Heart left ventricle (tissue), 16 donors: ENCODE measurements at places on chromosomes 2 and 18. TPM values are rescaled to one million over a fixed set of nuclear protein-coding genes. Genes with fewer than 3 reads are reported as not detected.

DNA sequence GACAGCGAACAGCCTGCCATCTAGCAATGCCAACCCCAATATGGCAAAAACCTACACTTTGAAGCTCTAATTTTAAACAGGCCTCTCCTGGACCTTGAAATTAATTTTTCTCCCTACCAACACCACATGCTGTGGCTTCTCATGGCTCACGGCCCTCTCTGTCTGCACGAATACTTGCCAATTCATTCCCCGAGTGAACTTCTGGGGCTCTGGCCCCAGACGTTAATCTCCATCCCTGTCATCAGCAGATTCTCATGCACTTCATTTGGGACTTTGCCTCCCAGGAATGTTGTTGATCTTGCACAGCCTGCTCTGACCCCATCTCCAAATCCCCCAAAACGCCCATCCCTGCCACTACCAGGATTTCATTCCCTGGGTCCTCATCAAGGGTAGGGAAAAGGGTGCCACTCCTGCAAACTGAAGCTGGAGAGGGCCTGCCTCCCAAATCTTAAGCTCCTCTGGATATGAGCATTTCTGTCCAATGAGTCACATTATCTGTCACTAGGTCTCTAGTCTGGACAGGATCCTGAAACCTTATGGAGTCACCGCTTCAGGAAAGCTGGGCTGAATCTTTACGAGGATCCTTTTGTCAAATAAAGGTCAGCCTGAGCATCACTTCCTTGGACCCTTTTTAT, 10.4 kb downstream of the FIGLA start:
- H3K27me3 ChIP-seq = no peaks in the 10 kb centered on the region
- DNase-seq = no peak
- H3K4me3 ChIP-seq = no peak overlapping the region

DNA sequence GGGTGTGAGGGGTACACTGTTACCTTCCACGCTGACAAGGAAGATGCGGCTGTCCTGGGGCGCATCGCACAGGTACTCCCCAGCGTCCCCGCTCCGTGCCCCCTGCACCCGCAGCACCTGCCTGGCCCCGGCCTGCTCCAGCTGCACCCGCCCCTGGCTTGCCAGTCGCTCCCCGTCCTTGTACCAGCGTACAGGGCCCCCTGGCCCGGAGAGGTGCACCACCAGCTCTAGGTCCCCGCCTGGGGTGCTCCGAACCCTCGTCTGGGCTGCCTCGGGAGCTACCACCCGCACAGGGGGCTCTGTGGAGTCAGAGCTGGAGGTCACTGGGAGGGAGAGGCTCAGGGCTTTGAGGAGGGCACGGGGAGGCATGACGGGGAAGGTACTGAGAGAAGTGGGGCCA, 13.5 kb downstream of the TMEM198 start:
- peaks cover 44% of the 10 kb centered on the region for H3K36me3 ChIP-seq
- H3K4me1 ChIP-seq = peaks cover 8% of the 10 kb centered on the region
- peaks cover 13% of the 10 kb centered on the region for H3K27me3 ChIP-seq
- DNase-seq = no peak
- no peak overlapping the region for H3K27ac ChIP-seq

DNA sequence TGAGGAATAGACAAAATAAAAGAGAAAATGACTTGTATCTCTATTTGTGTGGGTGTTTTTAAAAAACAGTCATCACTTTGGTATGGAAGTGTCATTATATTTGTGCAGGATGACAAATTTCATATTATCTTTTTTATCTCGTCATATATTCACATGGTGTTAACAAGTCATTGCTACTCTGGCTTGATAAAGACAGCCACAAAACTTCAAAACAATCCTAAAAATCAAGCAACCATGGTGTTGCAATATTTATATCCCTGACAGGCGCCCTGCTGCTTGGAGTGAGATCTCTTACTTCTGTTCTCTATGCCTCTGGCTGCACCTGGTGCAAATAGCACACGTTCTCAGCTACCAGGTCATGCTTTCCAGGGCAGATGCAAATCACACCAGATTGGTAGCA, 278.0 kb upstream of the EPHA4 start:
- no peaks in the 10 kb centered on the region for H3K4me1 ChIP-seq
- H3K27ac ChIP-seq = no peak overlapping the region
- no peaks in the 10 kb centered on the region for H3K27me3 ChIP-seq
- DNase-seq = no peak
- no peaks in the 10 kb centered on the region for H3K36me3 ChIP-seq

DNA sequence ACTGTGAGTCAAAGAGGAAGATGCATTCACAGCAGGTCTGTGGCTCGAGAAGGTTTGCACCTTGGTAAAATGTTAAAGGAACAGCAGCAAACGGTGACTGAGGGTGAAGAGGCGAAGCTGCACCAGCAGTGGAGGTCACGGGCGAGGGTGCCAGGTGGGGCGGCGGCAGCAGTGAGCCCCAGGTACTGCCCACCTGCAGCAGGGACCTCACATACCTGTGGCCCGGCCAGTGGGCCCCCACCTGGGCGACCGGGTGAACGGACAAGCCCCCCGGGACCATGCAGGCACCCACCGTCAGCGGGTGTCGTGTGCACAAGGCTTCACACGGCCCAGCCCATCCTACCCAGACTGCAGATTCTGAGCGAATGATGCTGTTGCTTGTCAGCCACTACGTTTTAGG, 23.6 kb upstream of the KCNG2 start:
- DNase-seq = no peak
- no peaks in the 10 kb centered on the region for H3K4me1 ChIP-seq
- no peak overlapping the region for H3K4me3 ChIP-seq
- H3K36me3 ChIP-seq = no peaks in the 10 kb centered on the region
- H3K27me3 ChIP-seq = peaks cover 39% of the 10 kb centered on the region
- H3K27ac ChIP-seq = no peak overlapping the region

GRCh38 chr2:127158614-127159290, 51.8 kb upstream of the BIN1 start:
- no peak for DNase-seq
- H3K4me1 ChIP-seq = no peaks in the 10 kb centered on the region
- H3K27me3 ChIP-seq = no peaks in the 10 kb centered on the region

DNA sequence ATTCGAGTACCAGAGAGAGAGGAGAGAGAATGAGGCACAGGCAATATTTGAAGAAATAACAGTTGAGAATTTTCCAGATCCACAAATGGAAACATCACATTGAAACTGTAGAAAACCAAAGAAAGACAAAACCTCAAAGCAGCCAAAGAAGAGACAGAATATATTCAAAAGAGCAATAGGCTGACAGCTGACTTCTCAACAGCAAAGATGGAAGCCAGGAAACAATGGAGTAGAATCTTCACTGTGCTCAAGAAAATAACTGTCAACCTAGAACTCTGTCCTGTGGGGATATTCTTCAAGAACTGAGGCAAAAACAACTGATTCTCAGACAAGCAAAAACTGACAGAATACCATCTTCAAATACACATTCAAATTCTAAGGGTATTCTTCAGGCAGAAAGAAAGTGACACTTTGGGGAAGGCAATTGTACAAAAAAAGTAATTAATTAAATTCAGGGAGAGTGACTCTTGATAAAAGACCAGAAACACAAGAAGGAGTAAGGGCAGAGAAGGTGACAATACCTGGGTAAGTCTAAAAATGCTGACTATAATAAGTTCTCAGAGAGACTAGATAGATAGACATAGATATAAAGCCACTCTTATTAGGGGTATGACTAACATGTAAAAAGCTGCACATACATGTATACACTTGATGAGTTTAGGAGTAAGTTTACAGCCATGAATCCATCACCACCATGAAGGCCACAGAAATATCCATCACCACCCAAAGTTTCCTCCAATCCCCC, 25.6 kb downstream of the ANKMY1 start:
- no peak overlapping the region for H3K4me3 ChIP-seq
- H3K36me3 ChIP-seq = peaks cover 28% of the 10 kb centered on the region
- no peak overlapping the region for H3K27ac ChIP-seq
- no peak for DNase-seq
- no peaks in the 10 kb centered on the region for H3K27me3 ChIP-seq
- no peaks in the 10 kb centered on the region for H3K4me1 ChIP-seq

DNA sequence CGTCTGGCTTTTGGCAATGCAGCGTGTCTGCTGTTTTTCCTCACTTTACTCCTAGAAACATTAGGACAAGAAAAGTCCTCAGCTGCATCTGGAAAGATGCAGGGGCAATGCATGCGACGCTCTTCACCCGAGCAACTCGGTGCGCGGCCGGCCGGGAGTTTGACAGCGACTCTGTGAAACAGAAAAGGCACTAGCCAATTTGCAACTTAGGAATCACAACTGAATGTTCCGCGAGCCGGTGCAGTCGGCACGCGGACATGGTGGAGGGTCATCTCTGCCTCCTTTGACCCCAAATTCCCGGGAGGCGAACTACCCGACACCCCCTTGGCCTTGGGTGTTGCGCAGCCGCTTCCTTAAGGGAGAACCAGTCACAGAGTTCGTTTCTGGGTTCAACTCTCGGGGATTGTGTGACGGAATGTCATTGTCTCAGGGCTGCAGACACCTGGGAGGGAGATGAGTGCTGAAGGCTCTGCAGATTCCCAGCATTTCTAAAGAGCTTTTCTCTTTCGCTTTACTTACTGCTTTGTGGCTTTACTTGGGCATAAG, 9.8 kb downstream of the NR4A2 start:
- H3K4me1 ChIP-seq = peaks cover 12% of the 10 kb centered on the region
- H3K27ac ChIP-seq = no peak overlapping the region
- H3K27me3 ChIP-seq = peaks cover 7% of the 10 kb centered on the region
- DNase-seq = no peak

GRCh38 chr2:189685540-189686229, 11.2 kb downstream of the ANKAR start:
- peaks cover 13% of the 10 kb centered on the region for H3K36me3 ChIP-seq
- no peaks in the 10 kb centered on the region for H3K27me3 ChIP-seq
- no peak overlapping the region for H3K4me3 ChIP-seq
- no peak overlapping the region for H3K27ac ChIP-seq
- H3K4me1 ChIP-seq = no peaks in the 10 kb centered on the region
- DNase-seq = no peak

GRCh38 chr2:233323851-233324250, 16.2 kb downstream of the SAG start:
- no peak overlapping the region for H3K4me3 ChIP-seq
- no peak for DNase-seq
- no peaks in the 10 kb centered on the region for H3K4me1 ChIP-seq
- H3K36me3 ChIP-seq = no peaks in the 10 kb centered on the region

DNA sequence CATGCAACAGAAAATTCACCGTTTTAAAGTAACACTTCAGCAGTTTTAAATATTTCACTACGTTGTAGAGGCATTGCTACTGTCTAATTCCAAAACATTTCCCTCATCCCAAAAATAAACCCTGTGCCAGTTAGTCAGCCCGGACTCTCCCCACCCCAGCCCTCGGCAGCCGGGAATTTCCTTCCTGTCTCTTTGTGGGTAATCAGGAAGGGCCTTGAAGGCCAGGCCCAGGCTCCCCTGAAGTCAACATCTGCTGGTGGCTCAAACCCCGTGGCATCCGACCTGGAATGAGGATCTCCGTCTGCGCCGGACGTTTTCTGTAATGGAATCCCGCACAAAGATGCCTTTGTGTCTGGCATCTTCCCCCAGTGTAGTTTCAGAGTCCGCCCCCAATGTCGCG, 219.6 kb downstream of the SNTG2 start:
- H3K36me3 ChIP-seq = no peaks in the 10 kb centered on the region
- no peak for DNase-seq
- no peaks in the 10 kb centered on the region for H3K4me1 ChIP-seq

DNA sequence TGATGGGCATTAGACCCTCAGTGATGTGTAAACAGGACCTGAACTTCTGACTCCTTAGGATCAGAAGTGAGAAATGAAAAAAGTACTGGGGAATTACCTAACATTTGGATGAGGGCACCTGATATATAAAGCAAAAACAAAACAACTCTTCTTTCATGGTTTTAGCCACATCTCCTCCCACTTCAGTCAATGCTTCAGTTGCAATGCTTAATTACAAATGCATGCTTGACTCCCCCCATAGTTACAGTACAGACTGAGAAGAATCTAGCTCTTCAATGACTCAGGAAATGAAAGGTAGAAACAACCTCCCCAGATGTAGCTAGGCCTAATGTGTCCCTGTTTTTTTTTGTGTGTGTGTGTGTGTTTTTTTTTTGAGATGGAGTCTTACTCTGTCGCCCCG, 276.8 kb upstream of the POU3F3 start:
- no peak overlapping the region for H3K27ac ChIP-seq
- H3K27me3 ChIP-seq = no peaks in the 10 kb centered on the region

ACMSD gene
- not detected for total RNA-seq

SKA1 gene
- total RNA-seq = not detected

KLHL14 gene
- not detected for total RNA-seq

CHRNG gene
- not detected for total RNA-seq

GREB1L gene
- total RNA-seq = 10.6 TPM

COPS9 gene
- total RNA-seq = 152 TPM

C2orf66 gene
- total RNA-seq = not detected

TSGA10 gene
- total RNA-seq = 5.9 TPM
